Forelimb muscle (tissue), 1 donor: ENCODE measurements at places on chromosomes 6 and 20.

- DNase-seq, result no peak
Measured at GRCh38 chr20:60788070-60788469, 464.0 kb upstream of the CDH4 start.

GRCh38 chr20:39909447-39909846, 779.6 kb downstream of the MAFB start:
- no peak for DNase-seq

DNA sequence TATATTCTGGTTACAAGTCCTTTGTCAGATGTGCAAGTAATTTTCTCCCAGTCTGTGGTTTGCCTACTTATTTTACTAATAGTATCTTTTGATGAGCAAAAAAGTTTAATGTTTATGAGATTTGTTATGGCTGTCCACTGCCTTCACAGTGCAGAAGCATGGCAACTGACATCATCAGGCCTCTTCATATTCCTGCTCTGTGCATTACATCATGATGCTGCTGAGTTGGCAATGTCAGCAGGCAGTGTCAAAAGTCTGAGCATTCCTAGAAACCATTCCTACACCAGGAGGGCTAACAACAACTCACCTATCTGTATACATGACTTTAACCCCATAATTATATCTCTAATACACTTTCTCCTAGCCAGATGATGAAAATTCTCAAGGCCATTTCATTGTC, 10.8 kb upstream of the OR2B2 start:
- no peak for DNase-seq

DNA sequence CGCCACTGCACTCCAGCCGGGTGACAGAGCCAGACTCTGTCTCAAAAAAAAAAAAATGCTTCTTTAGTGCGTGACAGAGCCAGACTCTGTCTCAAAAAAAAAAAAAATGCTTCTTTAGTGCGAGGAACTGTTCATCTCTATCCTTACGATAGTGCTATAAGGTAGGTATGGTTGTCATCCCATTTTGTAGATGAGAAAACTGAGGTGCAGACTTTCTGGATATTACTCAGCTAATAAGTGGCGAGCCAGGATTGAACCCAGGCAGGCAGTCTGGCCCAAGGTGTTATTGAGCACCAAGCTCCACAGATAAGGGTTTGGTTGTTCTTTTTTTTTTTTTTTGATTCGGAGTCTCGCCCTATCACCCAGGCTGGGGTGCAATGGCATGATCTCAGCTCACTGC, 11.9 kb downstream of the MEA1 start:
- no peak for DNase-seq

GRCh38 chr6:11432713-11433450, 104.7 kb upstream of the TMEM170B start:
- no peak for DNase-seq

- no peak for DNase-seq
Measured at GRCh38 chr6:17423026-17423425, 29.6 kb downstream of the CAP2 start.

DNA sequence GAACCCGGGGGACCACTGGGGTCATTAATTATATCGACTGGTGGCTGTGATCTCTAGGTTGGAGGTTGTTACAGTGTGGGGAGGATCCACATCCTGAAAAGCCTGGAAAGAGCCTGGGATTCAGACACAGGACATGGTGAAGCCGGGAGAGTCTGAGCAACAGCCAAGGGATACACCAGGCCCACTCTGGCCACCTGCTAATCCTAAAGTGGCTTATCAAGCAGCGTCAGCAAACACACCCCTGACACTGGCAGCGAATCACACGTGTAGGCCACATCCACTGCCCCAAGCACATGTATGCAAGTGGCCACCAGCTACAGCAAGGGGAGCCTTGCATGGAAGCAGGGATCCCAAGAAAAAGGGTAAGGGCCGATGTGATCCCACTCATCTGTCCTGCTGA, 41.0 kb downstream of the GFOD1 start:
- no peak for DNase-seq

GRCh38 chr20:59765599-59766177, 161.3 kb downstream of the PHACTR3 start:
- no peak for DNase-seq

GRCh38 chr6:125182237-125183008, 28.9 kb downstream of the TPD52L1 start:
- DNase-seq, result no peak

DNA sequence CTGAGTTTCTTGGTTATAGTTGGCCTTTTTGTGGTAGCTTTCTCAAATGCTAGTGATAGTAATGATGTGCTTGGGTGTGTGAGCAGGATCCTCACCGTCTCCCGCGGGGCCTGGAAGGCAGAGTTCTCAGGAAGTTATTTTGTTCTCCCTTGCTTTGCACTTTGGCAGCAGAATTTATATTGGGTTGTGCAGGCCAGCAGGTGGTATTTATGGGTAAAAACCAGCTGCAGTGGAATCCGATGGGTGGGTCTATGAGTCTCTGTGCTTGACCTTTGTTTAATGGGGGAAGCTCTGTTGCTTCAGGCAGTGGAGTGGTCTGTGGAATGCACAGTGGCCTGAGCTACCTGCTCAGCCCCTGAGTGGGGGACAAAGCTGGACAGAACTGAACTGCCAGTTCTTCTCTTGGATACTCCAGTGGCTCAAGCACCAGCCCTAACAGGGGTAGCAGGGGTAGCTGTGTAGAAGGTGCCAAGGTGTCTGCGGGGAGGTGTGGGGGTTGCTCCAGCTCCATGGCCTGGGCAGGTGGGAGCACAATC, 27.3 kb downstream of the IGF2R start:
- DNase-seq, result no peak

DNA sequence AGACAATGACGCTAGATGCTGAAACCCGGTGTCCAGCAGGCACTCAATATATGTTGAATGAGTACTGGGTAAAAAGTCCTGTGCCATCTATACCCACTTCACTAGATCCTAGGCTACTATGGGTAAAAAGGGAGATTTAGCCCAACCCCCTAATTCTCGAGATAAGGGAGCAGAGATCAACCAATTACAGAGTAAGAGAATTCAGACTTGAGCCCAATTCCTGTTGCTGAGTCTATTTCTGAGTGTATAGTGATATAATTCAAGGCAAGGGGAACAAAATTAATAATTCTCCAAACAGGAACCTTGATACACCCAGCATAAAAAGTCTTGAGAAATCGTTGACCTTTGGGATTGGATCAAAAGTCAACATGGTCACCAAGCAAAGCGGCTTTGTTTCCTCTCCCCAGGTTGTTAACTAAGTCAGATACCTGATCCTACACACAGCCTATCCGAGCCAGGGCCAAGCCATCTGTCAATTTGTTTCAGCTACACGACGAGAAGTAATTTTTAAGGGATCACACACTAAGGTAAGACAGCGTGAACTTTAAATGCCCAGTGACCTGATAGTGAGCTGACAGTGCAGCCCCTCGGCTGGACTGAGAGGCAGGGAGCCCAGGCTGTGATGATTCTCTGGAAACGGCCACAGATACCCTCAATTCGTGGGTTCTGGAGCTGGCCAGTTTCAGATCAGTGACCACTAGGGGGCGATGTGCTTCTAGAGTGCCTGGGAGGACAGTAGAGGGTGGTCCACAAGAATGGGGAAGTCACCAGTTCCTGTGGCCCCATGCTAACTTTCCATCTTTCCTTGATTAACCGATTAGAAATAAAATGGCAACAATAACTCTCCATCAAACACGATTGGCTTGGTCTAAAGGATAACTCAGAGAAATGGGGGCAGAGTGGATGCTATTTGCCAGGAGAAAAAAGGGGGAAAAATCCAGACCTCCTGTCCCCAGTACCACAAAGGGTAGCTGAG, 46.2 kb downstream of the SLC22A23 start:
- DNase-seq, result no peak

GRCh38 chr20:21053002-21053762, 53.0 kb downstream of the LINC00237 start:
- DNase-seq, result no peak

DNA sequence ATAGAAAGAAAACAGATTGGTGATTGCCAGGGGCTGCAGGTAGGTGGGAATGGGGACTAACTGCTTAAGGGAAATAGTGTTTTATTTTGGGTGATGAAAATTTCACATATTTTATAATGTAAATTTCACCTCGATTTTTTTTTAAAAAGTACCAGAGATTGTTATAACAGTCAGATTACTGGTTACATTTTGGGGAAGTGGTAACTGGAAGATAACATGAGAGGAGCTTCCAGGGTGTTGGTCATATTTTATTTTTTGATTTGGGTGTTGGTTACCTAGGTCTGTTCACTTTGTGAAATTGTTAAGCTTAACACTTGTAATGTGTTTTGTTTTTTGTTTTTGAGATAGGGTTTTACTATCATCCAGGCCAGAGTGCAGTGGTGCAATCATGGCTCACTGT, 17.2 kb upstream of the CRIP3 start:
- DNase-seq, result no peak

DNA sequence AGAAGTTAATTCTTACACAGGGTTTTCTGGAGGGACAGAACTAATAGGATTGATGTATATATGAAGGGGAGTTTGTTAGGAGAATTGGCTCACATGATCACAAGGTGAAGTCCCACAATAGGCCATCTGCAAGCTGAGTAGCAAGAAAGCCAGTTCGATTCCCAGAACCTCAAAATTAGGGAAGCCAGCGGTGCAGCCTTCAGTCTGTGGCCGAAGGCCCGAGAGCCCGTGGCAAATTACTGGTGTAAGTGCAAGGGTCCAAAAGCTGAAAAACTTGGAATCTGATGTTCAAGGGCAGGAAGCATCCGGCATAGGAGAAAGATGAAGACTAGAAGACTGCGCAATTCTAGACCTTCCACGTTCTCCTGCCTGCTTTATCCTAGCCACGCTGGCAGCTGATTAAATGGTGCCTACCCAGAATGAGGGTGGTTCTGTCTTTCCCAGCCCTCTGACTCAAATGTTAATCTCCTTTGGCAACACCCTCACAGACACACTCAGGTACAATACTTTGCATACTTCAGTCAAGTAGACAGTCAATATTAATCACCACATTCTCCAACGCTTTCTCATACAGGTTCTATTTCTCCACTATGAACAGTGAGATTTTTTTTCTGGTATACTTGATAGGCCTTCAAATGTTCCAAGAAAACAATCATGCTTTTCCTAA, 357.0 kb downstream of the LAMA2 start:
- no peak for DNase-seq

- no peak for DNase-seq
Measured at GRCh38 chr6:71585472-71585871, 296.9 kb downstream of the OGFRL1 start.

DNA sequence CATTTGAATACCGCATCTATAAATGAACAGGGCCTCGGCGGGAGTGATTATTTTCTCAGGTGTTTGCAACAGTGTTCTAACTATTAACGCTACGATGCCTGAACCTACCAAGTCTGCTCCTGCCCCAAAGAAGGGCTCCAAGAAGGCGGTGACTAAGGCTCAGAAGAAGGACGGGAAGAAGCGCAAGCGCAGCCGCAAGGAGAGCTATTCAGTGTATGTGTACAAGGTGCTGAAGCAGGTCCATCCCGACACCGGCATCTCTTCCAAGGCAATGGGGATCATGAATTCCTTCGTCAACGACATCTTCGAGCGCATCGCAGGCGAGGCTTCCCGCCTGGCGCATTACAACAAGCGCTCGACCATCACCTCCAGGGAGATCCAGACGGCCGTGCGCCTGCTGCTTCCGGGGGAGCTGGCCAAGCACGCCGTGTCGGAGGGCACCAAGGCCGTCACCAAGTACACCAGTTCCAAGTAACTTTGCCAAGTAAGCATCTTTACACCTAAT, 70.9 kb downstream of the HFE start:
- DNase-seq, result no peak

DNA sequence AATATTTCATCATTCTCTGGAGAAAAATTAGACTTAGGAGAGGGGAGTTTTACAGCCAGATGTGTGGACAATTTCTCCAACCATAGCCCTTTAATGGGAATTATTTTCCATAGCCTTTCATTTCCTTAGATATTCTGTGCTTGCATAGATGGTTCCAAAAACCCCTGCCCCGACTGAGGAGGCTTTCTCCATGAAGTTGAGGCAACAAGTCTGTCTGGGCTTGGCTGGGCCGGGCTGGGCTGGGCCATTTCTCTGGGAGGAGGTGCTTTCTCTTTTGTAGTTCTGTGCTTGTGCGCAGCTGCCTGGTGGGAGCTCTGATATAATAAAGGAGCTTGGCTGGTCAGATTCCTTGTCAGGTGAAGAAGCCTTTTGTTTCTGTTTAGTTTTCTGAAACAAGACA, 71.4 kb downstream of the SOBP start:
- DNase-seq, result peak; percentile 62

DNA sequence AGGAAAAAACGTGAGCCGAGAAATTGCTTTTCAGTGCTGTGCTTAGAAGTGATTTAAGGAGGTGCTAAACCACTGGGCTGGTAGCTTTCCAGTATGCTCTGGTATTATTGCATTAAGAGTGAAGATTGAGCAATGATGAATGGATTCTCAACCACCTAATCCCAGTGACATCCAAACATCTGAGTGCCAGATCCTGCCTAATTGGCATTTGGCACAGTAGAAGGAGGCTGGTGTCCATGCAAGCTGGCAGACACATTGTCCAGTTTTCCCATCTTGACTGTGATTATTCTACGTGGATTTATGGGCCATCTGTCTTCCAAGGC, 398.0 kb upstream of the PLCB4 start:
- no peak for DNase-seq

GRCh38 chr6:123965894-123966293, 162.2 kb downstream of the NKAIN2 start:
- DNase-seq, result no peak

DNA sequence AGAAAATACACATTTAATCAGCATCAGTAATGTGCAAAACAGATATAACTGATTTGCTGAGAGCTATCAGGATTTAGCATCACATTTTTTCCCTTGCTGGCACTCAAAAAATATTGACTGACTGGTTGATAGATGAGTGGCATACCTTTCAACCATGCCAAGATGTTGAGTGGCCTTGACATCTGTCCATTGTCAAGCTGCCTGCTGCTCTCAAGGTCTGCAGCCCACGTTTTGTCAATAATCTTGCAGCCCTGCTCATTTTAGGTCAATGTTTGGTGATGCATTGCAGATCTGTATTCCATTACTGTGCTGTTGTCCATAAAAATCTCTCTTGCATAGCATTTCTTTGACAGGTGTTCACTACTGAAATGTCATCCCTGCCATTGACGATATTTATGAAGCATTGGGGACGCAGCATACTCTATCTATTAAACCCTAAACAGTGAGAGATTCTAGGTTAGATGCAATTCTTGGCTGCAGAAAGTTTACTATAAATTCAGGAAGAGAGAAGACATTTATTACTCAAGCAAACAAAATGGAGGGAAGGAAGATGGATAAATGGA, 111.6 kb downstream of the BFSP1 start:
- no peak for DNase-seq

DNA sequence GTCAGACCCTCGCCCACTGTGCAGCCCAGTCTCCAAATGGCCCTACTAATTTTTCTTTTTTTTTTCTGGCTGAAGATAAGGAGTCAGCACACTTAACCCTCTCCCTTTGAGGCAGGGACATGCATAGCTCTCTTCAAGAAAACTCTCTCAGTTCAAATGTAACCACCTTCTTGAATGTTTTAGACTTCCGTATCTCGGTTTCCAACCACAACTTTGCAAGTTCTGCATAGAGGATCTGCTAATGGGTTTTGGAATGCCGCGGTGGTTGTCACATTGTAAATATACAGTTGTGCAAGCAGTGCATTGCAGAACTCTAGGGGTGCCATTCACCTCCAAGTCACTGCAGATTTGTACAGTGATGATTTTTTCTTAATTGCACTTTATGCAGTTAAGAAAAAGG, 59.4 kb upstream of the SLC35B3 start:
- no peak for DNase-seq

GRCh38 chr6:166274739-166275370, 33.3 kb downstream of the PRR18 start:
- no peak for DNase-seq

- DNase-seq, result no peak
Measured at GRCh38 chr6:46014046-46014445, 1.6 kb downstream of the CLIC5 start.
